ENCODE measurements at places on chromosomes 7 and 10.

GRCh38 chr7:112120696-112121217, 85.4 kb downstream of the DOCK4 start:
- no peak for DNase-seq

- DNase-seq: no peak
Measured at GRCh38 chr7:101859411-101860106, 42.1 kb downstream of the CUX1 start.

DNA sequence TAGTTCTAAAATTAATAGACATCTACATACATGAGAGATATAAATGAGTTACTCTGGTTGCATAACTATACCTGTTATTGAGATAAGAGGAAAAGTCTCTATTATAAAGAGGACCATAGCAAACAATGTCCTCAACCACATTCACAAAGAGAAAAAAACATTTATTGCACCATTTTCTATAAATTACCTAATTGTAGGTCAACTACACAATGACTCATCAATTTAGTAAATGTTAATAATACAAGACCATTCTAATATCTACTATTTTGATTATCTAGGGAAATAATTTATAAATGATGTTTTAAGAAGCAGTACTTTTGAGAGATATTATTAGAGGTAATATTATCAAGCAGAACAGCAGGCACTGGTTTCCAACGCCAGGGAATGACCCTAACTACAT, 246.1 kb downstream of the AGMO start:
- no peak for DNase-seq

- no peak for DNase-seq
Measured at GRCh38 chr7:7612519-7612918, 28.0 kb upstream of the UMAD1 start.

GRCh38 chr7:45073786-45074527, 14.8 kb downstream of the NACAD start:
- DNase-seq: no peak

DNA sequence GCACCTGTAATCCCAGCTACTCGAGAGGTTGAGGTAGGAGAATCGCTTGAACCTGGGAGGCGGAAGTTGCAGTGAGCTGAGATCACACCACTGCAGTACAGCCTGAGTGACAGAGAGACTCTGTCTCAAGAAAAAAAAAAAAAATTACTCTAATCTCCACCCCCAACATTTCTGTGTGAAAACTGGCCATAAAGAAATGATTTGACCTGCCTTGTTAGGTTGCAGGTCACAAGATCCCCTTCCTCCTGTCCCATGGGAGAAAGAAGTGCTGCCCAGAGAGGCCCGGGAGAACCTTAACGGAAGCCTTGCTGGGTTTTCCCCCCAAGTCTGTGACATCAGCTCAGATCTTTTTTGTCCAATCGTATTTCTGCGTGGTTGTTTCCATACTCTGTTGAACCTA, 8.7 kb upstream of the CALHM1 start:
- no peak for DNase-seq

DNA sequence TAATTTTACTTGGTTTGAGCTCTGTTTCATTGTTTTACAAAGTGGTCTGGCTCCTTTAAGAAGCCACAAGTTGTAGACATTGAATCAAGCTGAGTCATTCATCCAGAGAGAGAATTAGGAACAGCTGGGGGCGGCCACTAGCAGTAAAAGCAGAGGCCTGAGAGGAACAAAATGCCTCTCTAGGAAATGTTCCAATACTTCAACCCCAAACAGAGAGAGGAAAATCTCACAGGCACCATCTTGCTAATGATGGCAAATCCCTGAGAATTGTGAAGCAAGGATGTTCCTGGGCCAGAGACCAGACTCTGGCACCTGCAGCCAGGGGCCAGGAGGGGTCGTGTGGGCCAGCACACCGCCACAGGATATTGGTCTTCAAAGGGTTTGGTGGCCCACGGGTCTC, 26.5 kb upstream of the TRIL start:
- DNase-seq: no peak

GRCh38 chr10:95509251-95509650, 51.9 kb downstream of the SORBS1 start:
- no peak for DNase-seq

DNA sequence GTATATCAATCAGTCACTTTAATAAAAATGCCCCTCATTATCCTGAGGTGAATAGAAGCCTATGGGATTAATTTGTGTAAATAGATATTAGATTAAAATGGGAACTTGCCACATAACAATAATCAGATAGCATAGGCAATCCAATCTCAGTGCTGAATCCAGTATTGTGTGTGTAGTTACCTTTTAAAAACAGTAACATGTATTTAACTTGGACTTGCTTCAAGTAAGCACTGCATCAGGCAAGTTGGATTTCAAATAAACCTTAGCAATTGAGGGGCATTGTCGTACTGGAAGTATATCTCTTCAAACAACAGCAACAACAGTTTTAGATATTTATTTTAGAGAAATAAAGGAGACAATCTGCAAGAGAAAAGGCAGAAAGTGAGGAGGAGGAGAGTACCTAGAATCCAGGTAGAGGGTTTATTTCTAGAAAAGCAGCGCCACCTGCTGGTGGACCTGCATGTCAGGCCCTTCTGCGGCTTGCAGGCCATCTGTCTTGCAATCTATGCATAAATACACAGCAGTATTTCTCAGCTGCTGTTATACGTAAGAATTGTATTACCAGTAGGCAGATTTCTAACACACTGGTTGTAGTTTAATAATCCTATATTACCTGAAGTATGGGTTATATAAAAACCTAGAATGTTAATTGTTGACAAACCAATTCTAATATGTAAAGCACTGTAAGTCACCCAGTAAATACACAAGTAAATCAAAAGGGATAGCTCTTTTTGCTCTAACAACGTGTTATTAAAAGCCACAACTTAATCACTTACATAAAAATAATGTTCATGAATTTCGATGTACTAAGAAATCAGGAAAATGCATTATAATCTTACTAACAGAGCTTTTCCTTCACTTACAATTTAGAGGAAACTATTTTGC, 652.8 kb downstream of the KCNMA1 start:
- DNase-seq: peak; percentile 62

DNA sequence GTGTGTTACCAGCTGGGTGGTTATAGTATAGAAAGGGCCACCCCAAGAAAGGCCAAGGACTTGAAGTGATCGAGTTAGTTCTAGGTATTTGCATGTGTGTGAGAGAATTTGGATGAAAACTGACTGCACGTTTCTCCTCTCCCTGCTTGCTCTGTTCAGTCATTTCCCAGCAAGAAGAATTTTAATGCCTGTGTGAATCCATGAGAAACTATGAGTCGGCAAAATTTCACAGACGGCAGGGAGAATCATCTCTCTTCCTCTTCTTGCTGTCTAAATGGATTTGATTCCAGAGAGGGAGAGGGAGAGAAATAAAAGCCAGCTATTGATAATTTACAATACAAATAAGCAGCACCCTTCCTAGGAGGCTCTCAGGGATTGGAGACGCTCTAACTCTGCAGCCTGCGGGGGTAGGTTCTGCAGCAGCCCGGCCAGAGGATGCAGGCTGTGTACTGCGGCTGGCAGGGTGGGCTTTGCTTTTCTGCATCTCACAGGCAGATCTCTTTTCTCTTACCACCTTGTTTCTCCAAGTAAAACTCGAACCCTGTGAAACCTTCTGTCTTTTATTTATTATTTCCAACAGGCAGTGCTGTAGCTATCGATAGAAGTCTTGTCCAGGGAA, 183.6 kb downstream of the TCF7L2 start:
- DNase-seq: no peak

DNA sequence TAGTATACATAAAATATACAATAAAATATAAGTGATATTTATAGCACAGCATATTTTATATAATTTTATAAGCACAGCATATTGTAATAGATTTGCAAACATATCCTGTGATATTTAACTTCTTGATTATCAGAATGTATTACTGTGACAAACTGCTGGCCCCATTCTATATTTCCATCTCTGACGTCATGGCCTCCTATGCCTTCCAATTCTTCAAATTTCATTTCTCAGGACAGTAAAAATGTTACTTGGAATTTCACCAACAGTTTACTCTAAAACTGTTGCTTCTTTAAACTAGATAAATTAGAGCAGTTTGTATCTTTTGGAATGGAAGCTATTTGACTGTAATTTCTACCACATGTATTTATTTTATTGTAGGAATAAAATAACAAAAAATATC, 102.5 kb upstream of the SLC25A13 start:
- DNase-seq: no peak

GRCh38 chr10:65320236-65321026, 1605.4 kb upstream of the LRRTM3 start:
- DNase-seq: no peak

GRCh38 chr10:70174058-70174741, 3.9 kb upstream of the SAR1A start:
- no peak for DNase-seq

GRCh38 chr10:13475124-13475523, 53.7 kb downstream of the BEND7 start:
- DNase-seq: no peak

DNA sequence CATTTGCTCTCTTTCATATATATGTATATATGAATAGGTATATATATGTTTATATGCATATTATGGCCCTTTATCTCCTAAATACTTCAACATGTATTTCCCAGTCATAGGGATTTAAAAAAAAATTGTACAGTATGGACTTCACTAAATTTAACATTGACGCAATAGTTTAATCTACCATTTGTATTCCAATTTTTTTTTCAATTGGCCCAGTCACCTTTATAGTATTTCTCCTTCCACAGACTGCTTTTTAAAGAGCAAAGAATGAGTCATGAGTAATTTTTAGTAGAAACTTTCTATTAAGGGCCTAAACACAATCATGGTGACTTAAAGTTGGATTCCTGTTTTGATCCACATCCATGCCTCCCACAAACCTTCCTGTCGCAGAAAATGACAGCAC, 20.5 kb downstream of the CCSER2 start:
- no peak for DNase-seq

- no peak for DNase-seq
Measured at GRCh38 chr7:121494516-121494915, 98.4 kb upstream of the FAM3C start.

DNA sequence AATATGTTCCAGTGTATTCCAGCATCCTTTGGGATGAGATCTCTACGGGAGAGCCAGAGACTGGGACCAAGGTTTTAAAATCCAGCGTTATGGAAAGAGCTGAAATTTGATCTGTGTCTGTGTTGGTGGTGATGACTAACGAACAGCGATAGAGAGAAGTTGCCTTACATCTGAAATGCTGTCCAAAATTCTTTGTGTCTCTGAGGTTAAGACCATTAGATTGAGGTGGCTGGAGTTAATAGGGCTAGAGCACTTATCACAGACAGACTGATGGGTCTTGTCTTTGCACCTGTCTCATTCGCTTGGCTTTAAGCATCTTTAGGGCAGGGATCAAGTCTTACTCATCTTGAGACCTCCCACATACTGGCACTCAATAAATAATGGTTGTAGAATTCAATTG, 41.0 kb upstream of the RAPGEF5 start:
- no peak for DNase-seq

DNA sequence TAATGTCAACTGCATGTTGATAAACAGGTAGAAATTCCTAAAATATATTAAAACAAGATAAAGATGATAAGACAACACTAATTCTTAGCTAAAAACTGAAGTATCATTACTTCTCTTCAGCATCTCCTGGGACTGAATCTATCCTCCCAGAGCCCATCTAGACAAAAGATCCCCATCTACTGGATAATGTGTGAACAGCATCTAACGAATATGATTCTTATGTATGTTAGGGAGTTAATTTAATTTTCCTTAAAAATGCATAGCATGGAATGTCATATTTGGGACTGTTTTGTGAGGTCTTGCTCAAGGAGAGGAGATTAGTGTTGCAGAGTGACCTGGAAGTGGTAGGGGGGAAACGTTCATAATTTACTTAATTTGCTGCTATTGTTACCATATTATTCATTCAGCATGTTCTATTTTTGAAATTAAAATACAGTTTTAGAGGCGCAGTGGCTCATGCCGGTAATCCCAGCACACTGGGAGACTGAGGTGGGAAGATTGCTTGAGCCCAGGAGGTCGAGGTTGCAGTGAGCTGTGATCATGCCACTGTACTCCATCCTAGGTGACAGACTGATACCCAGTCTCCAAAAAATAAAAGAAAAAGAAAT, 305.1 kb upstream of the CSTF2T start:
- peak; percentile 46 for DNase-seq

DNA sequence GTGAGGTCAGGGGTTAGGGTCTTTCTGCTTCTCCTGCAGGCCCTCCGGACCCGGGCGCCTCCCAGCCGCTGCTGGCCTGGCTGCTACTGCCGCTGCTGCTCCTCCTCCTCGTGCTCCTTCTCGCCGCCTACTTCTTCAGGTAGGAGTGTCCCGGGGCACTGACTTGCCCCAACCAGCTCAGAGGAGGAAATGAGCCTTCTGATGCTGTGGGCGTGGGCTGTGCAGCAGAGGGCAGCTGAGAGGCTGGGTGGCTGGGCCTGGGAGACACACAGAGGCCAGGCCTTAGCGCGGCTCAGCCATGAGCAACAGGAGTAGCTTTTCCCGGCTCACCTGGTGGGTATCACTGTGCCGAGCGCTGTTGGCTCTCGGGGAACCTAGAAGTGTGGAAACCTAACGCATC, 78.9 kb downstream of the MKI67 start:
- DNase-seq: peak; percentile 48

GRCh38 chr7:131619336-131620305, 63.2 kb upstream of the PODXL start:
- DNase-seq: no peak

DNA sequence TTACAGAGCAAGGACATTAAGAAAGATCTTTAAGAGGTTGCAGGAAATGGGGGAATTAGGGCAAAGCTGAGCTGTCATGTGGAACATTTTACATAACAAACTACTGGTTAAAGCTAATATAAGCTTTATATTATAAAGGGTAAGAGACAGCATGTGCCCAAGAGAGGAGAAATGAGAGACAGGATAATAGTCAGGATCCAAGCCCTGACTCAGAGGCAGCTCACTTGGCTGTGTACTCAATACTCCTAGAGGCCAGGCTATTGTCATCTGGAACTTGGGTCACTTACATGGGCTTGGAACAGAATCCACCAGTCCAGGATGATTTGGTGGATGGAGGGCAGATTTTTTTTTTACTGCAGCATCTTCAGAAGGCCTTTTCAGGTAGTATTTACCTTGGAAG, 418.6 kb upstream of the ZMIZ1 start:
- no peak for DNase-seq

- DNase-seq: no peak
Measured at GRCh38 chr7:94781236-94781635, 125.3 kb upstream of the SGCE start.

GRCh38 chr10:48332871-48333216, 26.4 kb downstream of the MAPK8 start:
- no peak for DNase-seq

- DNase-seq: no peak
Measured at GRCh38 chr10:53719658-53720057, 947.1 kb upstream of the MBL2 start.

GRCh38 chr10:62582804-62583208, 208.6 kb downstream of the ZNF365 start:
- no peak for DNase-seq

GRCh38 chr10:92180399-92180798, 110.5 kb downstream of the CPEB3 start:
- DNase-seq: no peak

- no peak for DNase-seq
Measured at GRCh38 chr10:118868589-118868988, 113.8 kb upstream of the CACUL1 start.

GRCh38 chr10:119197921-119198320, 9.4 kb upstream of the GRK5 start:
- no peak for DNase-seq

All from D341Med (cell line).